ENCODE measurements at places on chromosomes 2 and 18.

- no peak for DNase-seq
Measured at GRCh38 chr2:55228226-55228563, 3.9 kb downstream of the CLHC1 start.

GRCh38 chr18:14085770-14086457, 46.3 kb downstream of the ZNF519 start:
- no peak for DNase-seq

DNA sequence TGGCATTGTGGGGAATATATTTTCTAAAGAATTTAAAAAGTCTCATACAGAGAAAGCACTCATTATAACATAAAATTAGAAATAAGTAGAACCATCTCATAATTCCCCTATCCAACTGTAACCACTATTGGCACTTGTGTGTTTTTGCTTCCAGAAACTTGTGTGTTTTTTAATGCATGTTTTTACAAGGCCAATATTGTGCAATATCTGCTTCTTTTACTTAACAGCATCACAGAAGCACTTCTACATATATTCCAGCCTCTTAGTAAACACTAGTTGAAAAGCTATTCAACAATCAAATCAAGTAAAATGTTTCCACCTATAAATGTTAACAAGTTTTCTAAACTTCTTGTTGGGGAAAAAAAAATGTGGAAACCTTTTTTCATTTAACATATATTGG, 132.7 kb downstream of the LRP2 start:
- DNase-seq: no peak

DNA sequence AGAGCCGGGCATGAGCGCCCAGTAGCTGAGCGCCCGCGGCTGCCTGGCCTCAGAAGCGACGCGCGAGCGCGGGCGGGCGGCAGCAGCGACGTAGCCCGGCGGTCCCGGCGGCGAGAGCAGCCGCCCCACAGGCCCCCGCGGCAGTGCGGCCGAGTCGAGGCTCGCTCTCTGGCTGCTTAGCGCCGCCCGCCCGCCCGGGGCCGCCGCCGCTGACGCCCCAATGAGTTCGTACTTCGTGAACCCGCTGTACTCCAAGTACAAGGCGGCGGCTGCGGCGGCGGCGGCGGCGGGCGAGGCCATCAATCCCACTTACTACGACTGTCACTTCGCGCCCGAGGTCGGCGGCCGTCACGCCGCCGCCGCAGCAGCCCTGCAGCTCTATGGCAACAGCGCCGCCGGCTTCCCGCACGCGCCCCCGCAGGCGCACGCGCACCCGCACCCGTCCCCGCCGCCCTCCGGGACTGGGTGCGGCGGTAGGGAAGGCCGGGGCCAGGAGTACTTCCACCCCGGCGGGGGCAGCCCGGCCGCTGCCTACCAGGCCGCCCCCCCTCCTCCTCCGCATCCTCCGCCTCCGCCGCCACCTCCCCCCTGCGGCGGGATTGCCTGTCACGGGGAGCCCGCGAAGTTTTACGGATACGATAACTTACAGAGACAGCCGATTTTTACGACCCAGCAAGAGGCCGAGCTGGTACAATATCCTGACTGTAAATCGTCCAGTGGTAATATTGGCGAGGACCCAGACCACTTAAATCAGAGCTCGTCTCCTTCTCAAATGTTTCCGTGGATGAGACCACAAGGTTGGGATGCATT, 847 bp downstream of the HOXD8 start:
- DNase-seq: no peak

DNA sequence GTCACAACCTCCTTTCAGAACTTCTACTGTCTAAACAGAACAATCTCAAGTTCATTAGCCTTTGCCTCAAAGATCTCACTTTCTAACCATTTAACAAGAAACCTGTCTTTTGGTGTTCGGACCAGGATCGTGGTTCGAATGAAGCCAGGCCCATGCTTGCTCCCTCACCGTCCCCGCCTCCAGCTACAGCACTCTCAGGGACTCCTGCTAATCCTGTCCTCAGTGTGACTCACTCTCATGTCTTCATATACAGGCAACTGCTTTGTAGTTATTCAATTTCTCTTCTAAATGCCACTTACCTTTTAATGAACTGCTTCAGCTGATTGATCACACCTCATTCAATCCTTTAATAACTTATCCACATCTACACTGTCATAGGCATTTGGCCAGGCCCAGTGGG, 15.8 kb downstream of the SERTAD2 start:
- DNase-seq: no peak

DNA sequence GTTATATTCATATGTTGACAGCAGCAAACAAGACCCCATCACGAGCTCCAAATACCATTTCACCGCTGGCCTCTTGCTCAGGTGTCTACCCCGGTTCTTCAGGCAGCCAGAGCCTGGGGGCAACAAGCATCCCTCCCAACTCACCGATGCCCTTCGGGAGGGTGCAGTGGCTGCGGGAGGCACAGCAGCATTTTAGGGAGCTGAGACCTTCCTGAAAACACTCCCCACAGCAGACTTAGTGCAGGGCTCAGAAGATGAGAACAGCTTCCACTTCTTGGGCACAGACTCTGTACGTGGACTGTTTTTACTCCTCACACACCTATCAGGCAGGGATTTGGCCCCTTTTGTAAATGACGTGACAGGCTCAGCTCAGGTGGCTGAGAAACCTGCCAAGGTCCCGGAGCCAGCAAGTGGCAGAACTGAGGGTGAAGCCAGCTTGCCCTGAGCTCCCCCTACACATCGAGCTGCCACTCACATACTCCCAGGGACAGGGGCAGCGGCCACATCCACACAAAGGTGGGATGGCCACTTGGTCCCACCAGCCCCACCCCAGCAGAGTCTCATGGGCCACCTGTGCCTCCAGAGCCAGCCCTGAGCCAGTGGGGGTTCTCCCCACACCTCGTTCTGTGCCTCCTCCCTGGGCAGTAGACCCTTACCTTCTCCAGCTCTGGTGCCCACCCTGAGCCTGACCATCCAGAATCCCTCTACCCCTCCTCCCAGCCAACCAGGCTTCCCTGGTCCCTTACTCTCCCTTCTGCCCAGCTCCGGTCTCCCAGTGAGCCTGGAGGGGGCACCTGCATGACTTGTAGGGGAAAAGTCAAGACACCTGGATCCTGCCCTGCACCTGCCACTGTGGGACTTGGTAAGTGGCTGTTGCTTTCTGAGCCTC, 28.5 kb downstream of the CYP27C1 start:
- DNase-seq: no peak
